ENCODE measurements at places on chromosomes 4 and X.
A peak's percentile ranks its signal among the peaks of the same experiment; 100 is the strongest.

GRCh38 chr4:110367156-110367555, 108.8 kb upstream of the ENPEP start:
- no peak for DNase-seq

GRCh38 chr4:168527560-168527959, 30.7 kb downstream of the PALLD start:
- no peak for DNase-seq

DNA sequence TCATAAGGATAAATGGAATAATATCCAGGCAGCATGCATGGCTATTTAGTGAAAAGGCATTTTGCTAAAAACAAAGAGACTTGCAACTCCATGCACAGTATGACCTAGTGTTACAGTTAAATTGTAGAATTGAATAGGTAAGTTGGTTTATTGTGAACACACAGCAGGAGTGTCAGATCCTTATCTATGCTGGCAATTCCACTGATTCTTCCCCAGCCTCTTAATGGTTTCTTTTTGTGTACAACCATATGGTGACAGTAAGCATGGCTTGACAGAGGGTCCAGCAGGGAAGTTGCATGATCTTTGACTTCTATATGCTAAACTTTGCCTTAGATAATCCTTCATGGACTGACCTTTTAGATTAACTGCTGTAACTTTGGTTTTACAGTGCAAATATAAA, 936.6 kb upstream of the EPHA5 start:
- DNase-seq: no peak

DNA sequence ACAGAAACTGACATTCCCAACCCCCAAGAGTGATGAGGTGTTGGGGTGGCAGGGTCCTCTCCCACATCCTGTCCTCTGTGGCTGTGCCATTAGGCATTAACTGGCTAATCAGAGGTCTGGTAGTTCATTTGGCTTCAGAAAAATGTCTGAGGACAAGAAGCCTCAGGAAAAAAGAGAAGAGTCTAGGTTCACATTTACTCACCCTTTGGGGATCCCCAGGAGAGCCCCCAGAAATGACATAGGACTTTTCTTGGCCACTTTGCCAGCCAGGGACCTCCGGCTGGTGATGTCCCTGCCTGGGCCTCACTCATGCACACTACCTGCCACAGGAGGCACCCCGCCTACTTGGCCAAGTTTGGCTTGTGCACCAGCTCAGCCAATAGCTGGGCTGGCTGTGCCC, 173.0 kb downstream of the RBM46 start:
- DNase-seq: no peak

GRCh38 chr4:87856816-87857215, 24.0 kb downstream of the MEPE start:
- DNase-seq: no peak

GRCh38 chrX:37487271-37487670, 84.2 kb upstream of the LANCL3 start:
- no peak for DNase-seq

DNA sequence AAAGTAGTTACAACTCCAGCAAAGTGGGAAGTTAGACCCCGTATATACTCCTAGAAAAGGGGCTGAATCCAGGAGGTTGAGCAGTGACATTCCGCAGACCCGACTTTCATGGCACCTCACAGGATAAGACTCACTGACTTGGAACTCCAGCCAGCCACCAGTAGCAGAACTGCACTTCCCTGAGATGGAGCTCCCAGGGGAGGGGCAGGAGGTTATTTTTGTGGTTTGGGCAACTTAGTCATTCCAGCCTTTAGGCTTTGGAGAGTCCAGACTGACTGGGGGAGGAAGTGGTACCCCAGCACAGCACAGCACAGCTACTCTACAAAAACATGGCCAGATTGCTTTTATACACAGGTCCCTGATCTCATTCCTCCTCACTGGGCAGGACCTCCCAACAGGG, 319.1 kb downstream of the PCDH19 start:
- DNase-seq: no peak

- no peak for DNase-seq
Measured at GRCh38 chrX:37813570-37813969, 33.7 kb downstream of the CYBB start.

DNA sequence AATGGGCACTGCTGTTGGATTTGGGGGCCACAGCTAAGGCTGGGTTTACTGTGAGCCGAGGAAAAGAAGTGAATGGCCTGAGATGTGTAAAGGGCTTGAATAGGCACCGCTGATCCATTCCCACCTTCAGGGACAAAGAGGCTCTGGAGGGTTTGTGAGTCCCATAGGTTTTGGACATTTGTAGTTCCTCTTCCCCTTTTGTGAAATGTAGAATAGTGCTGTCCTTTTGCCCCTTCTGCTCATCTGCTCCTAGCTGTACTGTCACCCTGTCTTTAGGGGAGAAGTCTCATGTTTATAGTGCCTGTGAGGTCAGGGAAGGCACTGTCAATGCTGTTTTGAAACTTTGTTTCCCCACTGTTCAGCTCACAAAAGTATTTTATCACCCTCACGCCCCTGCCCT, 26.4 kb upstream of the CLCN4 start:
- DNase-seq: no peak

DNA sequence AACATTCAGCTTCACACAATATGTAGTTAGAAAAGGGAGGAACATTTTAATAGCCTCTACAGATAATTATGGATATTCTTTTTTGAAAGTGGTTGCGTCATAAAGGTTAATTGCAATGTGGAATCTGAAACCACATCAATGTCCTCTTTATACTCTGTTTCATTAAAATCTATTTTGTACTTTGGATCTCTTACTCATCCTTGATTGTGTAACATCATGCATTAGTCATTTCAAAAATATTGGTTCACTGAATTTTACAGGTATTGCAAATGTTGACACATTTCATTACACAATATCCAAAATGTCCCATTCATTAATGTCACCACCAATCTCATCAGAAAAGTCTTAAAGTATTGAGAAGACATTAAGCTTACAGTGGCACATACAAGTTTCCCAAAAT, 62.7 kb upstream of the USP9X start:
- no peak for DNase-seq

- DNase-seq: peak; percentile 21
Measured at GRCh38 chr4:110294165-110294564, 95.8 kb upstream of the ELOVL6 start.

GRCh38 chrX:136275553-136275952, 24.4 kb upstream of the MAP7D3 start:
- DNase-seq: no peak

DNA sequence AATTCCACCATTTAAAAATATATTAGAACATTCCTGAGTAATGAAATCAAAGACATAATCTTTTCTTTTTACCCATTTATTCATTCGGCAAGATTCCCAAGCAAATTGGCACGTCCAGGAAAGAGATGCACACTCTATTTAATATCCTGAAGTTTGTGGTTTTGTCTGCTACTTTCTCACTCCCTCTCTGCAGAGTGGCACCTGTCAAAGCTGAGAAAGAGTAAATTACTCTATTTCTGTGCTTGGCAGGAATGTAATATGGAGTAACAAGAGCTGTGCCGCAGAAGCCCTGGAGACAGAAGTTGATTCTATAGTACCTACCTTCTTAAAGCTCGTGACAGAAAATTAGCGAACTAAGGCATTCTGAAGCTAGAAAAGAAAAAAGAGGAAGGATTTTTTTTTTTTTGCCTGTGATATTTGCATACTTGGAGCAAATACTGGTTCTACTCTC, 5.5 kb downstream of the GSTCD start:
- DNase-seq: no peak

GRCh38 chr4:44842531-44842930, 116.2 kb upstream of the GNPDA2 start:
- no peak for DNase-seq

GRCh38 chrX:149818652-149819051, 36.9 kb downstream of the MAGEA9 start:
- no peak for DNase-seq

DNA sequence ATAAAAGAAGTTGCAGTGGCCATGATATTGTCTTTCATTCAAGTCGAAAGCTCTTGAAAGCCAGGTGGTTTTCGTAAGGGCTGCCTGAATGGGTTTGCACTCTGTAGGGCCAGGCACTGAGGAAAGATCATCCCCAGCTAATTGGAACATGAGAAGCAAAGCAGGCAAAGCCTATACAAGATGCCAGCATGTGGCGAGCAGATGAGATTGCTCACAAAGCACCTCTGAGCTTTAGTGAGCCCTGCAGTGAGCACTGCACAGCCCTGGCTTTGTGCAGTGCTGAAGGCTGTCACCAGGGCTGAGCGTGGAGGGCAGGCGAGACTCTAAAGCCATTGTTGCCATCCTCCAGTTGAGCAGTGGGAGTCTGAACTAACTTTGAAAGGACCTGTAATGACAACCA, 53.8 kb downstream of the HADH start:
- DNase-seq: no peak

DNA sequence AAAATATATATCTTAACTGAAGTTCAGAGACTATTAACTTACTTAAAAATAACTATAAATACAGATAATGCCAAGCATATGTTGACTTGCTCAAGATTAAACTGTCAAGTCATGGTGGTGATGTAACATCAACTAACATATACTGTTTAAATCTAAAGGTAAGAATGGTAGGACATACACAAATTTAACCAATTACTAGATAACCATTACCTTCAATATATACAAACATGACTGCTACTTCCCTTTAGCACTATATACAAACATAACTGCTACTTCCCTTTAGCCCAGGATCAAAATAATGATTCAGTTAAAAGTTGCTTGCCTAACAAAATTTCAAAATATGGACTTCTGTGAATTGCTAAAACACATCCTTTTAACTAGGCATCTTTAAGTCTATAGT, 14.9 kb downstream of the HNRNPD start:
- no peak for DNase-seq

DNA sequence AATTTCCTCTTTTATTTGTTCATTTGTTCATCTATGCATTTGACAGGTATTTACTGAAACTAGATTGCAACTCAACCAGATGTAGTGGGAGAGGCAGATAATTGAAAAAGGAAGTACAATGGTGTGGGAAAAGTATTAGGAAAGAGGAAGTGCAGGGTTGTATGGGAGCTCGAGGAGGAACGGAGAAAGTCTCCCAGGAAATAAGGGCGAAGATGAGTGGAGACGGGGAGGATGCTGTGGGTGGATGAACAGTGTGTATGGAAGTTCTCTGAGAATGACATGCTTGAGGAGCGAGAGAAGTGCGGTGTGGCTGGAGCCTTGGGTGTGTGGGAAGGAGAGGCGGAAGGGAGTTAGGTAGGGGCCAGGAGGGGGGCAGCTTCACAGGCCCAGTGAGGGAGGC, 87.5 kb upstream of the DHX15 start:
- no peak for DNase-seq

DNA sequence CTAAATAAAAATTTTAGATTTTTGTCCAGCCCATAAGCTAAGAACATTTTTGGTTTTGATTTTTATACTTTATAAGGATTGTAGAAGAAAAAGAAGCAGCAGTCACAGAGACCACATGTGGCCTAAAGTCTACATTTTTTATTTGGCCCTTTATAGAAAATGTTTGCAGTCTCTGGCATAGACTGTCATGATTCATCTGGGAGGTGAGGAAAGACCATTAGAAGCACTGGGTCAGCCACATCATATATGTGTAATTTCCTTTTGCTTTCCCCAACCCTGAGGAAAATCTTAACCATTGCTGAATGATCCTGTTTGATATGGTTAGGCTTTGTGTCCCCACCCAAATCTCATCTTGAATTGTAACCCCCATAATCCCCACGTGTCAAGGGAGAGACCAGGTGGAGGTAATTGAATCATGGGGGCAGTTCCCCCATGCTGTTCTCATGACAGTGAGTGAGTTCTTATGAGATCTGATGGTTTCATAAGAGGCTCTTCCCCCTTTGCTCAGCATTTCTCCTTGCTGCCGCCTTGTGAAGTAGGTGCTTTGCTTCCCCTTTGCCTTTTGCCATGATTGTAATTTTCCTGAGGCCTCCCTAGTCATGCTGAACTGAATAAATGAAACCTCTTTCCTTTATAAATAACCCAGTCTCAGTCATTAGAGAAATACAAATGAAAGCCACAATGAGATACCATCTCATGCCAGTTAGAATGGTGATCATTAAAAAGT, 12.1 kb upstream of the COPS4 start:
- no peak for DNase-seq

GRCh38 chr4:87326460-87326859, 3.8 kb upstream of the HSD17B13 start:
- DNase-seq: no peak

DNA sequence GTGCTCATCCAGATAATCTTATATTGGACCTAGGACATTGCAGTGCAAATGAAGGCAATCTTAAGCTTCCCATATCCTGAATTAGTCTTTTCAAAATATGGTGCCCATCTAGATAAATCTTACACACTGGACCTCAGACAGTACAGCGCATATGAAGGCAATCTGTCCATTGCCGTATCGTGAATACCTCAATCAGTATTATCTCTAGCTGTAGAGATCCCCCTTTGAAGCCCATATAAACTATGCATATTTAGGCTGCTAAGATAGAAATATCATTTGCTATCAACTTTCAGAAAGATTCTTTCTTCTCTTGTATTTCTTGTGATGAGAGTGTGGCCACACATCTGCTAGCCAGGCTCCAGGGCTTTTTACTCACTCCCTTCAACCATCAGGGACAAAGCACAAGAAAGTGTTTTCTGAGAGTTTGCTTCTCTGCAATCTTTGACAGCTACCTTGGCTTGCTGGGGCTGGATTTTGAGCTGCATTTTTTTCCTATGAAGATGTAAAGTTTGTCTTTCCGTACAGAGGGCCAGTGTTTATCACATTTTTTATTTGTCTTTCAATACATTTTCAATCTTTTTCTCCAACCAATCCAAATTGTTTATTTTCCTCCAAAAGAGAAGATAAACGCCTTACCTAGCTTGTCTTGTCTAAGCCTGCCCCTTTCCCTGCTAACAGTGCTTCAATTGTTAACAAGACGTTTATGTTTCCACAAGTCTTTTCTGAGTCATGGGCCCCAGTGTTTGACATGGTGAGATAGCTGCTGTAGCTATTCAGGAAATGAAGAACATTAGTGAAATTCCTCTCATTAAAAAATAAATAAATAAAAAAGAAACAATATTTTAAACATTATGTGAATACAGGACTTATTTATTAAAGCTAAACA, 57.6 kb upstream of the FAT1 start:
- DNase-seq: no peak

DNA sequence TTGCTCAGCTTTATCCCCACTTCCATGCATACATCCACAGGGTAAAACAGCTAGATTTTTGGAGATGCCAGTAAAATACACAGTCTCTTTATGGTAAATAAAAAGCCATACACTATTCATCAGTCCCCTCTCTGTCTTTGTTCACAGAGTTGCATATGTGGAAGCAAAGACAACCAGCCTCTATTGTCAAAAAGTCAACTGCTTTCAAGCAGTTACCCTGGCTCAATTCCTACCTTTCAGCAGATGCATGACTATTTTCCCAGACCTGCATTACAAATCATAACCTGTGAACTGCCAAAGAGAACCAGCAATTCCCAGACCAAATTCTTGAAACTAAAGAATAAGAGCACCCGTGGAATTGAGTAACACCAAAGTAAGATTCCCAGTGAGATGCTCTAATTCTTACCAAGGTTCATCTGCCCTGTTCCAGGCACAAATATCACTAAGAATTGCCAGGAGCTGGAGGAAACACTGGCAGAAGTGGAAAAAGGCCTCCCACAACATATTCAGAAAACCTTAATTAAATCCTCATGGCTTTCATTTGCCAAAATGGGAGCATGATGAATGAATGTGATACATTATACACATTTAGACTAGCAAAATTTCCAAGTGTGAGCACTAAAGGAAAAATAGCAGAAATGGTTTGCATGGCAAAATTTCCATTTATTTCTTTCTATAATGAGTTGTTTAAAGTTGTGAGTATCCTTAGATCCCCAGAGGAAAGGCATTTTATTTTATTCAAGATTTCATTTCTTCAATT, 391.2 kb upstream of the ADGRL3 start:
- no peak for DNase-seq

- DNase-seq: no peak
Measured at GRCh38 chrX:53321230-53321942, 40.0 kb upstream of the IQSEC2 start.

- DNase-seq: no peak
Measured at GRCh38 chrX:139008185-139008584, 296.7 kb upstream of the FGF13 start.
